Posterior vena cava (tissue), 2 donors: ENCODE measurements at places on chromosomes 3 and 15. TPM values are rescaled to one million over a fixed set of nuclear protein-coding genes. Genes with fewer than 3 reads are reported as not detected.

Gene ACKR4
- total RNA-seq: 7.6 TPM

Gene LMLN
- 7.3 TPM for total RNA-seq

Gene ZMYND10
- 0.23 TPM for total RNA-seq

Gene P2RY12
- total RNA-seq: 3.7 TPM

Gene NTRK3
- total RNA-seq: 34.3 TPM

Gene STAC
- total RNA-seq: 2.7 TPM

Gene SI
- total RNA-seq: 0.14 TPM
